ENCODE measurements at places on chromosomes 11 and 22.

- no peak for DNase-seq
Measured at GRCh38 chr11:128738942-128739341, 45.1 kb downstream of the FLI1 start.

DNA sequence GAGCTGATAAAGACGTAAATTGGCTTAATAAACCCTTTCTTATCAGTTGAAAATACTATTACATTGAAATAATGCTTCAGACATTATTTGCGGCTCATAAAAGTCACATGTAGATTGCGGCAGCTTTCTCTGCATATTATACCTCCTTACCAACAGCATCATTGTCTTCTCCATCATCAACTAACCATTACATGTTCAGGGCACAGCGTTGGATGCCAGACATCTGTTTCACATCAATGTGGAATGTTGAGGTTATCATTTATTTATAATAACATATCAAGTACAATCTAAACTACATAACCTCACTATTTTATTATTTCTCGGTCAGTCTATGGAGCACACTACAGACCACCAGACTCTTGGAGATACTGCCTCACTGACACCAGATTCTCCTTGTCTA, 573.8 kb upstream of the FAT3 start:
- DNase-seq, result peak; percentile 9

DNA sequence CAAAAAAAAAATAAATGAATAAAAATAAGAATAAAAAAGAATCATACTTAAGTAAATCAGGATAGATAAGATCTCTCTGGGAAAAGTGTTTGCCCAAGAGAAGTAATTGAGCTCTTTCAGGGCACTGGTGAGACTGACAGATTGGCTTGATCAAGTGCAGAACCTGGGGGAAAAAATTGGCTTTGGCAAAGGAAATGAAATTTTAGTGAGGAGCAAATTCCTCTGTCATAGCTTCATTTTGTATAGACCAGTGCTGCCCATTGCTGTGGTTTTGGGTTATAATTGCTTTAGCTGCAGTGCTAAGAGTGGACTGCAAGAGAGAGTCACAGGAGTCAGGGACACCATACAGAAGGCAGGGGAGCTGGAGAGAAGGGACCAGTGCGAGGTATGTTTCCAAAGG, 35.7 kb downstream of the SFI1 start:
- DNase-seq, result no peak

DNA sequence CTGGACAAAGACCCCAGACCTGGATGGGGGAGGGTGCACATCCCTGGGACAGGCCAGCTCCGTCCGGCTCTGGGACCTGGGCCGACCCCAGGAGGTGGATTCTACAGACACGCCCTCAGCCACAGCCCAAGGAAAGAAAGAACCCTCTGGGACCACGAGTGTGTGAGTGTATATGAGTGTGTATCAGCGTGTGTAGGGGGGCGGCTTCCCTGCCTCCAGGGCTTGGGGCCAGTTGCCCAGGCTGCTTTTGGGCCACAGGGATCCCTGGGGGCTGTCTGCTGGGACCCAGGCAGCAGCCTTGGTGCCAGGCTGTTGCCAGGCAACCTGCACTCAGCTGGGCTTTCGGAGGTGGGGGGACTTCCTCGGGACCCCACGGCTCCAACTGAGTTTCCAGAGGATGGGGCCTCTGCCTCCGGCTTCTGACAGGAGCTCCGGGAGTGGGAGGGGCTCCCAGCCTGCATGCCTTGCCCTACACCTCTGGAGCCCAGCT, 8.9 kb downstream of the DUSP8 start:
- DNase-seq, result no peak

- DNase-seq, result no peak
Measured at GRCh38 chr11:80085563-80085962, 644.7 kb upstream of the TENM4 start.

GRCh38 chr22:27462190-27462589, 339.4 kb downstream of the MN1 start:
- DNase-seq, result no peak

- peak; percentile 71 for DNase-seq
Measured at GRCh38 chr11:122628810-122629555, 26.5 kb upstream of the UBASH3B start.

GRCh38 chr22:25202290-25202921, 2.7 kb downstream of the CRYBB3 start:
- DNase-seq, result peak; percentile 23

DNA sequence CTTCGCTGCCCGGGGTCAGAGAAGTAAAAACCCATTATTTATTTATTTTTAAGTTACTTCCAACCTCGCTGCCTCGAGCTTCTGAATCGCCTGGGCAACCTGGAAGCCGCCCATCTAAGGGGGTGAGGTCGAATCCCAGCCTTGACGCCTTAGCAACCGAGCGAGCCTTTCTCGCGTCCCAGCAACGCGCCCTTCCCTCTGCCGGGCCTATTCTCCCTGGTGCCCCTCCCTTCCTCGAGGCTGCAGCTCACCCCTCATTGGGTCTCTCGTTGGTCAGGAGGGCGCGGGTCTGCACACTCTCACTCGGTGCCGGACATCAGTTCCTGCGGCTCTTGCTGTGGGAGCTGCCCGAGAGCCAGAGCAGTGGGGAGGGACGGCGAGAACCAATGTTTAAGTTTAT, at the start of gene CCDC81:
CCDC81 (plus strand) TSS at position 302 of the 400 bp plus-strand sequence. CDS start 277 bp downstream, outside the sequence.
- DNase-seq, result peak; percentile 33
